Posterior cingulate gyrus (tissue), 11 donors: ENCODE measurements at places on chromosomes 3 and 15.

- no peak for DNase-seq
Observed at GRCh38 chr3:138390582-138390932, 42.2 kb downstream of the MRAS start.

GRCh38 chr15:66186049-66186825 is 67.3 kb downstream of the MEGF11 start:
- DNase-seq: no peak

- DNase-seq: no peak
Observed at GRCh38 chr3:73874606-73875369, 250.0 kb upstream of the PDZRN3 start.

DNA sequence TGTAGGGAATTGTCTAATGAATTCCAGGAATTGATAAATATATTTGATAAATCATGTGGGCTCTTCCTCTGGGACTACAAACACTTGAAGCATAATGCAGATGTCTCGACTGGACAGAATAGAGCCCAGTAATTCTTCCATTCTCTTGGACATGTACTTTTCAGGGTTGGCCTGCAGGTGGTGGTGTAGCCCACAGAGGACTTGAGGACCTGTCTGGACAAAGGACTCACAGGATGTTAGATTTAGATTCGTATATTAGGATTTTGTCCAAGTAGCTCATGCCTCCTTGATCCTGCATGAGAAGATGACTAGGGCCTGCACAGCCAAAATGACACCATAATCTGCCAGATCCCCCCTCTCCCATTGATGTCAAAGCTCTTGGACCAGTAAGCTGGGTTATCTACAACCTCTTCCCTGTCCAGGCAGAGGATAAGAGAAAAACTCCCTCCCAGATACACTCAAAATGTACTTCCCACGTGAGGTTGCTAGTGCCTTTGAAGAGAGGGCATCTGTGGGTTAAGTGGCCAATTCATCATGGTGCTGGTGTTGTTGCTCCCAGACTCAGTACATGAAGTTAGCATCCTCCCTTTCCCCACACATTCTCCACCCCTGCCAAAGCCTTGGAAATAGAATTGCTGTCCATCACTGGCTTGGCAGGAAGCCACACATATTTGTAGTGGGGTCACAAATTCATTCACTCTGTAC is 88.6 kb upstream of the ZNF280D start:
- DNase-seq: no peak

- no peak for DNase-seq
Observed at GRCh38 chr3:69628951-69629350, 110.3 kb upstream of the MITF start.

DNA sequence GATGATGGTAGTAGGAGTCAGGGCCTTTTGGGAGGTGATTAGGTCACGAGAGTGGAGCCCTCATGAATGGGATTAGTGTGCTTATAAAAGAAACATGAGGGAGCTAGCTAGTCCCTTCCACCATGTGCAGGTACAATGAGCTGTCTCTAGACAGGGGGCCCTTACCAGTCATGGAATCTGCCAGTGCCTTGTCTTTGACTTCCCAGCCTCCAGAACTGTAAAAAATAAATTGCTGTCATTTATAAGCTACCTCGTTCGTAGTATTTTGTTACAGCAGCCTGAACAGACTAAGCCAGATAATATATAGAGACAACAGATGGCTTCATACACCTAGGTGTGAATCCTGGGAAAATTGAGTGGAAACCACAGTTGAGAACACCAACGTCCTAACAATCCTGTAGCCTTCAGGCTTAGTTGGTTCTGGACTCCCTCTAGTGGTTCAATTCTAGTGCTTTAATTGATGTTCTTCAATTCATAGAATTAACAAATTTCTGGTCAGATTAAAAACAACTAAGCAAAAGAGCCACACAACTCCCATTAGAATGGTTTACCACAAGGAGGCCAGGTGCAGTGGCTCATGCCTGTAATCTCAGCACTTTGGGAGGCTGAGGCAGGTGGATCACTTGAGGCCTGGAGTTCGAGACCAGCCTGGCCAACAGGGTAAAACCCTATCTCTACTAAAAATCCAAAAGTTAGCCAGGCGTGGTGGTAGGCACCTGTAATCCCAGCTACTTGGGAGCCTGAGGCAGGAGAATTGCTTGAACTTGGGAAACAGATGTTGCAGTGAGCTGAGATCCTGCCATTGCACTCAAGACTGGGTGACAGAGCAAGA is 21.3 kb upstream of the GATM start:
- DNase-seq: no peak

DNA sequence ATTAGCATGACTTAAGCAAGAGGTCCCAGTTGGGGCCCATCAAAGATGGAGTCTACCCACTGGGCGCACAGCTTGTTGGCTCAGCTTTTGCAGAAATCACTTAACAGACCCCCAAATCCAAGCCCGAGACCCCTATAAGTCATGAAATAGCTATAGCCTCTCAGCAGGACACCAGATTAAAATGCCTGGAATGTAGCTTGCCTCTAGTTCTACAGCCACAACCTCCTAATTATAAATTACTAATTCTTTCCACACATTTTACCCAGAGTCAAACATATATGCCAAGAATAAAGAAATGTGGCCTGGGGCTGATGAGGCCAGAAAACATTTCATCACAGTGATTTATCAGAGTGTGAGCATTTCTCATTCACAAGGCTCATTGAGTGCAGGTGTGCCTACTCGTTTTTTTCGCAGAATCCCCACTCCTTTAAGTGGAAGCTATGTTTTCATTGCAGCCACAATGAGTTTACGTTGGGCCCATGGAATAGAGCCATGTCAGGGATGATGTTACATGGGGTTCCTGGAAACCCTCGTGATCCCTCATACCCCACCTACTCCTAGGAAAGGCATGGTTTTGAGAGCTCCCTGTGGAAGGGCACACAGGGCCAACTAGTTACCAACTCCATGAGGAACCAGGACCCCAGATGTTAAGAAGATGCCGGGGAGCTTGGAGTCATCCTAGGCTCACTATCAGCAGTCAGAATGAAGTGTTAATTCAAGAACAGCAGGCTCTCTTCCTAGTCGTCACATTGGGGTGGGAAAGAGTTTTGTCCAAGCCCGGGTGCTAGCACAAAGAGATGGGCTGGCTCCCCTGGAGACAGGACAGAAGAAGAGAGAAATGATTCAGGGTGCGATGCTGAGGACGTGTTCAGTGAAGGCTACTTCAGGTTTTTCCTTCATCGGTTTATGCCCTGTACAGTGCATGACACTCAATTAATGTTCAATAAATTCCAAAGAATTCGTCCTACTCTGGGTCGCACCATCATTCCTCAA is 90.2 kb upstream of the ABHD17C start:
- no peak for DNase-seq

DNA sequence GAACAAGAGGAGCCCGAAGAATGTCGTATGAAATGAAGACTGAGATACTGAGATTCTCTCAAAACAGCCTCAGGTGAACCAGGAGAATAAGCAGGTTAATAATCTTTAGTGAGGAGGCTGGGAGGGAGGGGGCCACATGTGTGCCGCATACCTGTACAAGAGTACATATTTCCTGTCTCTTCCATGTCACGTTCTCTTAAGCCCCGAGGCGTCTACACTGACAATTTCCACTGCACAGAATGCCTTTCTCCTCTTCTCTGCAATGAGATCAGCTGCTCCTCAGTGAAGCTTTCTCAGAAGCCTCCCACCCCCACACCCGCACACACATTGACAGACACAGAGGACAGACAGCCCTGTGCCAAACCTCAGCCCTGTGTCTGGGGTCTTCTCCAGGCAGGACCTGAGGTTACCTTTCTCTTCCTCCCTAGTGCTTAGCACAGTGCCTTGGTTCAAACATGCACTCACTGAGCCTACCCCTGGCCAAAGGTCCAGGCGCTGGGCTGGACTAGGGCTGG is 55.4 kb downstream of the PDZRN3 start:
- no peak for DNase-seq

DNA sequence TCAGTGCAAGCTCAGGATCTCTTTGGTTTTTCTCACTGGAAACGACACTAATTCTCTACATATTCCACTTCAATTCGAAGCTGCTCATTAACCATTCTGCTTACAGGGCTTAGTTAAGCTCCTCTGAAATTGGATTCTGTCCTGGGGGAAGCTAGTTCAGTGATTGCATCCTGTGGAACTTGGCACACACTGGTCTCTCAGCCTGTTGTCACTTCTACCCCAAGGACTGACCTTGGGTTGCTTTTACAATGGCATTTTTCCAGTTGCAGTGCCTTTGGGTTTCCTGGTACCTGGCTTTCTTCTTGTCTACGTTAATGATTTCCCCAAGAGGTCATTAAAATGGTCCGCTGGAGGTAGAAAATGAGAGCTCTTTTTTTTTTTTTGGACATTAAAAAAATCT is 33.3 kb upstream of the GABRB3 start:
- no peak for DNase-seq
